ENCODE measurements at places on chromosomes 5 and 9. TPM values are rescaled to one million over a fixed set of nuclear protein-coding genes. Genes with fewer than 3 reads are reported as not detected.

The GABRA1 gene
- total RNA-seq = not detected

The DMRT3 gene
- total RNA-seq = not detected

The ZNF462 gene
- 30.3 TPM for total RNA-seq

The ADRB2 gene
- 14.2 TPM for total RNA-seq

GRCh38 chr9:72139226-72139625 lies 10.0 kb upstream of the GDA start:
- no peak for DNase-seq

- DNase-seq = no peak
Observed at GRCh38 chr9:127005770-127006314, 91.3 kb downstream of the RALGPS1 start.

DNA sequence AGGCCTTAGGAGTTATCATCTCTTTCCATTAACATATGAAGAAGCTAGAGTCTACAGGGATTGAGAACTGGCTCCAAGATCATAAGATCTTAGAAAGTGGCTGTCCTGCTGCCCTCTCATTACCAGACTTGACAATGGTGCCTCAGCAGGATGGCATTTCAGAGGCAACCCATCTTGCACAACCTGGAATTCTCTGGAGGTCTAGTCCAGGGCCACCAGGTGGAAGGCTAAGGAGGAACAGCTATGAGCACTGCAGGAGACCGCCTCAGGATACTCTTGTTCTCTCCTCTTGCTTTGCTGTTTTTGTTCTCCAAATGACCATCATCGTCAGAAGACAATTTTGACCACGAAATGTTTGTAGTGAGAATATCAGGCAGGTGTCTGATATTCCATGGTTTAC lies 322.6 kb downstream of the FBXL17 start:
- DNase-seq = no peak

- DNase-seq = no peak
Observed at GRCh38 chr5:52738095-52738506, 49.6 kb upstream of the ITGA1 start.

GRCh38 chr9:130927338-130927737 lies 11.7 kb downstream of the FIBCD1 start:
- DNase-seq = no peak

DNA sequence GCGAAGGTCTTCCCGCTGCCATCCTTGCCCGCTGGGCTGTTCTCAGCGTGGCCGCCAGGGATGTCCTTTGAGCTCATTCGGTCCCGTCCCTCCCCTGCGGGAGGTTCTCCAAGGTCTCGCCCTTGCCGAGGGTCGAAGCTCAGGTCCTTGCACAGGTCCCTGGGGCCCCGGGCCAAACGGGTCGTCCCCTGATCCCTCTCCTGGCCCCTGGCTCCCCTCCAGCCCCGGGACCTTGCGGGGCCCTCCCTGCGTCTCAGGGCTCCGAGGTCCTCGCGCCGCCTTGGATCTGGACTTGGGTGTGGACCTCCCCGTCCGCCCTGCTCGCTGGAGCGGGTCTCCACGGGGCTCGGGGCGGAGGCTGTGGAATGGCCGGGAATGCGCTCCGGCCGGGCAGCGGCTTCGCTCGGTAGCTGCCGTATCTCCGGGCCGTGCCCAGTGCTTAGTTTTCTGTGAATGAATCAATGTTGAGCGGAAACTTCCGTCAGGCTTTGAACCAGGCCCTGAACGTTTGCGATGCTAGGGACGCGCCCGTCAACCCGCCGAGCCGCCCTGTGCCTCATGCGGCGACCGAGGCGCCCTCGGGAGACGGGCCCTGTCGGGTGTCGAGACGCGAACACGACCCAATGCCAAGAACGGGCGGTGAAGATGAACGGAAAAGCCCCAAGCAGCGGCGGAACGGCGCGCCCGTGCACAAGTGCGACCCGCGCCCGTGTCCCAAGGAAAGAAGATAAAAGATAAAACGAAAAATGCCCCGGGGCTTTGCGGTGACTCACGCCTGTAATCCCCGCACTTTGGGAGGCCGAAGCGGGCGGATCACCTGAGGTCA lies 780 bp downstream of the RNU6ATAC start:
- DNase-seq = peak; percentile 72

DNA sequence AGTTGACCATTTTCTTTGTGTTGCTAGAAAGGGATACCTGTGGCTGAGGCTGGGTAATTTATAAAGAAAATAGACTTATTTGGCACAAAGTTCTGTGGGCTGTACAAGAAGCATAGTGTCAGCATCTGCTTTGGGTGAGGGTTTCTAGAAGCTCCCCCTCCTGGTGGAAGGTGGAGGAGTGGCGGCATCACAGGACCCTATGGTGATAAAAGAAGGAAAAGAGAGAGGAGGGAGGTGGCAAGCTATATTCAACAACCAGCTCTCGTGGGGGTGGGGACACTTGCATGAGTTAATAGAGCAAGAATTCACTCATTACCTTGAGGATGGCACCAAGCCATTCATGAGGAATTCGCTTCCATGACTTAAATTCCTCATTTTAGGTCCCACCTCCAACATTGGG lies 2041.4 kb upstream of the CDH9 start:
- DNase-seq = no peak

DNA sequence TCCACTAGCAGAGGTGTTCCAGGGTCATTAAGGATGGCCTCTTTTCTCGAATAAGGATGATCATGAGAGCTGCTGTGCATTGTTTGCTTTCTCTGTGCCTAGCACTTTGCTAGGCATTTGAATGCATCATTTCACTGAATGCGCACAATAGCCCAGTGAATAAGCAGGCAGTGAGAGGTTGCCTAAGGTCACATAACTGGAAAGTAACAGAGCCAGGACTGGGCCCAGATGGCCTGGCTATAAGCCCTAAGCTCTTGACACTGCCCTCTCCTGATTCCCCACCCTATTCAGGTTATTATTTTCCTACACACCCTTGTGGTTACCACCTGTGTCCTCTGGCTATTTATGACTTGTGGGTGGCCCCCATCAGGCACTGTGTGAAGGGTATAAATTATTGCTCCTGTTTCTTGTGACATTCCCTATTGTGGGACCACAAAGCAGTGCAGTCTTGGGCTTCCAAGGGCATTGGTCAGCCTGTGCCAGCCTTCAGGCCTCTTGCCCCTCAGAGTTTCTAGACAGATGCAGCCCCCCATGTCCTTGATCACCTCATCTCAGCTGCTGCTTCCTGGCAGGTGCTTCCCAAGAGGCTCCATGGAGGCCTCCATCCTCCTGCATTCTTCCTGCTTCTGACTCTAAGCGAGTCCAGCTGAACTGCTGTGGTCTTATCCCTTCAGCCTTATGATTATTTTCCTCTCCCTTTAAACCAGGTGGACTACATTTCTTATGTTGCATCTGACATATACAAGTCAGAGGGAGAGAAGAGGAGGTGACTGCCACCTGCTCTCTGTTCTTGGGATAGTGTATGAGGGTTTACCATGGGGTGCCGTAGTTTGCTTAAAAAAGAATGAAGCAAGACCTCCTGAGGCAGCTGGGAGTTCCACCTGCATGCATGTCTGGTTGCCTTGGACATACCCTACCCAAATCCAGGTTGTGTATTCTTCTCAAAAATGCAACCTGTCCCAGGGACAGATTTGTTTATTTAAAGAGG lies 47.6 kb downstream of the ANGPTL2 start:
- no peak for DNase-seq

- no peak for DNase-seq
Observed at GRCh38 chr5:38453506-38453905, 102.9 kb downstream of the LIFR start.
